ENCODE measurements at places on chromosomes 5 and 9.

DNA sequence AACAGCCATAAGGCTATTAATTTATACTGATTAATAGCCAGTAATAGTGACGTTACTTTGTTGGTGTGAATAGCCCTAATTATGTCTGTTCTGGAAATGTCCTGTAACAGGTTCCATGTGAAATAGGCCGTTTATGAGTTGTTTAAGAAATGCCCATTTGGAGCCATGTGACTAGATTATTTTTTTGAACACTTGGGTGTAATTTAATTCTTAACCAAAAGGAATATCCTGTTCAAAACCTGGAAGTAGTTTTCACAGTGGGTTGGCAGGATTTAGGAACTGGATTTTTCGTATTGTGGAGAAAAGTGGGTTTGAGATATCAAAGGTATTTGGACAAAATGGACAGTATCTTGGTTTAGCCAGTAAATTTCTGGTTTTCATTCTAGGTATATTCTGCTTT lies 1.3 kb downstream of the TENT2 start:
- DNase-seq: peak; percentile 32

DNA sequence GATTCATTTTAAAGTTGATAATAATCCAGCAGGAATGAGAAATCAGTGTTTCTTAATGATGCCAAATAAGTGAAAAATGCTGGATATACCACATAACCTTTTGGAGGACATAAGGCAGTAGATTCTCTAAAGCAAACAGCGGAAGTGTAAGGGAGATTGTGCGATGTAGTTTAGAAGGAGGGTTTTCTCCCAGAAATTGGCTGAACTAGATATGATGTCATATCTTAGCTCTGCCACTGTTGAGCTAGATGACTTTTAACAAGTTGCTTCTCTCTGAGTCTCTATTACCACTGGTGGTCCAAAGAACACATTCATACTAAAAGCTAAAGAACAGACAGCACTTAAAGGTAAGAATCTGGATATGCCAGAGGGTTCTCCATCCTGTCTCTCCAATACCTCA lies 107.0 kb downstream of the NR6A1 start:
- no peak for DNase-seq

GRCh38 chr5:90142541-90142940 lies 267.0 kb downstream of the CETN3 start:
- no peak for DNase-seq

DNA sequence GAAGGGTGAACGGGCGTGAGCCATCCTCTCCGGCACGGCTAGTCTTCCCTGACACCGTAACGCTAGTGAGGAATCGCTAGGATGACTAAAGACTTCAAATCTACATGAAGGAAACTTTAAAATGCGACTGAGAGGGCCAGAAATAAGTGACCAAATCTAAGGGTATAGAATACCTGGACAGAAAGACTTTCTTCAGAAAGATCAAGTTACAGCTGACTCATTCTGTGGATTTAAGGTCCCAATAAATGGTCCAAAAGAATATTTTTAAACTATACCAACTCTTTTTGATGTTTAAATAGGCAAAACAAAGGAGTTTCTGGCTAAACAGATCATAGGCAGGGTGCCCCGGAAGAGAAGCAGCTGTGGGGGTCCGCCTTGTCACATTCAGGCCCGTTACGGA lies 38.9 kb upstream of the CEP72 start:
- DNase-seq: no peak

GRCh38 chr9:76310577-76310976 lies 83.6 kb downstream of the RFK start:
- no peak for DNase-seq

GRCh38 chr5:31008231-31008630 lies 185.3 kb upstream of the CDH6 start:
- DNase-seq: no peak

- DNase-seq: no peak
Measured at GRCh38 chr5:144566747-144567420, 396.2 kb downstream of the KCTD16 start.

GRCh38 chr9:9846557-9846956 lies 766.2 kb downstream of the PTPRD start:
- DNase-seq: peak; percentile 22

GRCh38 chr9:96719921-96720320 lies 58.0 kb downstream of the ZNF510 start:
- no peak for DNase-seq

GRCh38 chr5:68225911-68226545 lies 10.5 kb downstream of the PIK3R1 start:
- peak; percentile 79 for DNase-seq

- DNase-seq: peak; percentile 34
Measured at GRCh38 chr9:83646500-83647239, 23.7 kb downstream of the IDNK start.

DNA sequence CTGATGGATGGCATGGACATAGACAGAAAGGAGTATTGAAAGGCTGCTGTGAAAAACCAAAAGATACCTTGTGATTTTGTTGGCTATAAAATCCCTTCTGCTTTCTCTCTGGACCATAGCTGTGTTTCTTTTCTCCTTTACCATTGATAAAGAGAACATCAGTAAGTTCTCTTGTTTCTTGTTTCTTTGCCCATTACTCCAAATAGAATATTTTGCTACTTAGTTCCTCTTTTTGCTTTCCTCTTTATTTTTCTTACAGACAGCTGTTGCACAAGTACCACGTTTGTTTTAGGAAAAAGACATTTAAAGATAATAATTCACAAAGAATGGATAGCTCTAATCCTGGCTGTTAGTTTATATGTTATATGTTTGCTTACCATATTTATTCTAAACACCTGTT lies 1129.2 kb downstream of the DTWD2 start:
- peak; percentile 13 for DNase-seq

- DNase-seq: no peak
Measured at GRCh38 chr5:76111477-76112174, 28.4 kb downstream of the SV2C start.

DNA sequence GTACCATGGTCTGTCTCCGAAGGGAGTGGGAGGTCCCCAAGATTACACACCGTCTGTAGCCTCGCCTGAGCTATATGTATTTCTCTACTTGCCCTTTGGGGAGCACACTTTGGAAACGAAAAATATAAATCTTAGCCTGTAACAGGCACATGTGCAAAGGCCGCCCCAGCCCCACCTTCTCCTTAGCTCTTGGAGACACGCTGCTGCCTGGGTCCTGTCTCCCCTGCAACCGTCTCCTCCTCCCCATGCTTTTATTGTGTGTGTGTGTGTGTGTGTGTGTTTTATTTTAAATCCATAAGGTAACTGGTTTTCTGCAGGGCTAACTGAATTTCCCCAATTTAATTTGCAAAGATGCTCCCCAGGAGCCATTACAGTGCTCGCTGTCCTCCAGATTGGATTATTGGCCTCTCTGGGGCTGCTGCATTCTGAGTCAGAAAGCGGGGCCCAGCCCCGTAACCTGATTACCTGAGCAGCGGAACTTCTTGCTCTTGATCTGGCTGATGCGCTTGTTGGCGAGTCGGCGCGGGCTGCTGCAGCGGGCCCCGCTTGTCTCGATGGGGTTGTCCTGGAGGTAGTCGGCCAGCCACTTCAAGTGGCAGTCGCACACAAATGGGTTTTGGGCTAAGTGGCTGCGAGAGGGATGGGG lies 193.3 kb upstream of the PANK3 start:
- no peak for DNase-seq

GRCh38 chr5:171600741-171601265 lies 181.4 kb downstream of the FGF18 start:
- DNase-seq: peak; percentile 72

DNA sequence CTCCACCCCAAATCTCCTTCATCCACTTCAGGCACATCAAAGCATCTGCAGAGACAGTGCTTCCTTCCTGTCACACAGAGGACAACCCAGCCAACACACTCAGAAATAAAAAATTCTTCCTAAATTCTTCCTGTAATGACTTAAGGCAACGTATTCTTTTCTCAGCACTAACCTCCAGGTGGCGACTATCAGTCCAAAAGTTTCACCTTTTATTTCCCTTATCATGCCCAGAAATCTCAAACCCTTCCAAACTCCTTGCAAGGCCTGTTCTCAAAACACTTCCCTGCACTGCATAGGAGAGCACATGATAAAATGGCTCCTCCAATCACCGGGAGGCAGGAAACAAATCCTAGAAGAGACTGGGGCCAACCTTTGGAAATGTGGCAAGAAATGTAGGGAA lies 35.1 kb downstream of the SLIT3 start:
- DNase-seq: peak; percentile 3

DNA sequence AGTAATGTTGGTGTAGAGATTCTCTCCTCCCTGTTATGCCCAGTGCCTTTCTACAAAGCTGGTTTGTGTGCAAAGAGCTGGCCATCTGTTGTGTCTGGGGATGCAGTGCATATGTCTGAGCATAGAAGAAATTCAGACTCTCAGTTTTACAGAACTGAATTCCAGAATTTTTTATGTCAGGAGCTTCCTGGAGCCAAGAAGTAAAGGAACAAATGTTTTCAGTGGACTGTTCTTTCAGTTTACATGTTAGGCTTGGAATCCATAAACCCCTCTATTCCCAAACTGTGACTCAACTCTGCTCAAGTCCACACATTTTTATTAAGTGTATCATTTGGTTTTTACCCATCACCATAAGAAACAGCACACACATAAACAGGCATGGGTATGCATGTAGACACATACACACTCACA lies 366.0 kb downstream of the BRINP1 start:
- no peak for DNase-seq

DNA sequence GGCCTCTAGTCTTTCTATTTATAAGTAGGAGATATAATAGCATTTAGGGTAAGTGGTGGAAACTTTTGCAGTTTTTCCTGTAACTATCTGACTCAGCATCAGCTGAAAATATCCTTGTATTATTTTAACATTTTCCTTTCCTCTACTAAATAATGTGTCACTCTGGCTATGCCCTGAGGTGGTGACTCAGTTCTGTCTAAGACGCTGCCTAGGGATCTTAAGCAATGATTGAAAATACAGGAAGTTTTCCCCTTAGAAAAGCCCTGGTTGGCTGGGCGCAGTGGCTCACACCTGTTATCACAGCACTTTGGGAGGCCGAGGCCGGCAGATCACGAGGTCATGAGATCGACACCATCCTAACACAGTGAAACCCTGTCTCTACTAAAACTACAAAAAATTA lies 9.3 kb upstream of the EDIL3 start:
- no peak for DNase-seq

GRCh38 chr5:34740389-34740806 lies 84.3 kb downstream of the RAI14 start:
- no peak for DNase-seq

DNA sequence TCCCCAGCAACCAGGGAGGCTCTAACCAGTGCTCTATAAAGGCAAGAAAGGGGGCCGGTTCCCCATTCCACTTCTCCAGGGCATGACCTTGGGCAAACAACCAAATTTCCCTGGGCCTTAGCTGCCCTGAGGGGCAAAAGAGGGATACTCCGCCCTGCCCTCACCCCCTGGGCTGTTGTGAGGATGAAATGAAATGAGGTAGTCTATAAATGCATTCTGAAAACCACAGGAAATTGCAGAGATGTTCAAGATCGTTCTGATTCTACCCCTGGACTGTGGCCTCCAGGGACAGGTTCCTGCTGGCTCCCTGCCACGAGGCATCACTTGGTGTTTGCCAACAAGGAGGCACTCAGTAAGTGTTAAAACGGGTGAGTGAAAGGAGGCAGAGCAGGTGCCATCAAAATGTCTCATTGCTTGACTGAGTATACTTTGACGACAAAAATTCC lies 5.7 kb downstream of the RAPGEF1 start:
- peak; percentile 80 for DNase-seq

- DNase-seq: no peak
Measured at GRCh38 chr5:179834120-179834519, 13.4 kb downstream of the SQSTM1 start.

DNA sequence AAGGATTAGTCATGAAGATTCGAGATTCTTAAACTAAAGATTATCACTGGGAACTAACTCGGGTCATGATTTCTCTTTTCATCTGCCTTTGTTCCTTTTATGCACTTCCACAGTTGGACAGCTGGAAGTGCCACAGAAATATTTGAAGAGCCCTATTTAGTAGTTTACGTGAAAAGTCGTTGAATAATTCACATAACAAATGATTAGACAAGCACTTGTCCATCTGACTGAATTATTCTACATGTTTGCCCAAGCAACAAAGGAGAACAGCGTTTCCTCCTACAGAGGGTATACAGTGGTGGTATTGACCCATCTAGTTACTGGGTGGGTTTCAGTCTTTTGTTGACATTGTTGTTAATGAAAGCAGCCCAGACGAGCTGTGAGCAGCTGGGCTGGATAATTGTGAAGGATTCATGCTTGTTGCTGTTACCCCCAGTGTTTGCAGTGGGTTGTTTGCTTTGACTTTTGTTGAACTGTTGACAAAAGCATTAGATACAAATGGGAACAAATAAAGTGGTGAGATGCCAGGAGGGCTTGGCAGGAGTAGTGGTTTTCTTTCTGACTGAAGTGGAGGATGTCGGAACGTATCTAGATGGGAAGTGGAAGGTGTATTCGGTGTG lies 96.2 kb downstream of the TLE4 start:
- no peak for DNase-seq

- DNase-seq: peak; percentile 59
Measured at GRCh38 chr9:97934321-97935115, 3.5 kb downstream of the HEMGN start.

DNA sequence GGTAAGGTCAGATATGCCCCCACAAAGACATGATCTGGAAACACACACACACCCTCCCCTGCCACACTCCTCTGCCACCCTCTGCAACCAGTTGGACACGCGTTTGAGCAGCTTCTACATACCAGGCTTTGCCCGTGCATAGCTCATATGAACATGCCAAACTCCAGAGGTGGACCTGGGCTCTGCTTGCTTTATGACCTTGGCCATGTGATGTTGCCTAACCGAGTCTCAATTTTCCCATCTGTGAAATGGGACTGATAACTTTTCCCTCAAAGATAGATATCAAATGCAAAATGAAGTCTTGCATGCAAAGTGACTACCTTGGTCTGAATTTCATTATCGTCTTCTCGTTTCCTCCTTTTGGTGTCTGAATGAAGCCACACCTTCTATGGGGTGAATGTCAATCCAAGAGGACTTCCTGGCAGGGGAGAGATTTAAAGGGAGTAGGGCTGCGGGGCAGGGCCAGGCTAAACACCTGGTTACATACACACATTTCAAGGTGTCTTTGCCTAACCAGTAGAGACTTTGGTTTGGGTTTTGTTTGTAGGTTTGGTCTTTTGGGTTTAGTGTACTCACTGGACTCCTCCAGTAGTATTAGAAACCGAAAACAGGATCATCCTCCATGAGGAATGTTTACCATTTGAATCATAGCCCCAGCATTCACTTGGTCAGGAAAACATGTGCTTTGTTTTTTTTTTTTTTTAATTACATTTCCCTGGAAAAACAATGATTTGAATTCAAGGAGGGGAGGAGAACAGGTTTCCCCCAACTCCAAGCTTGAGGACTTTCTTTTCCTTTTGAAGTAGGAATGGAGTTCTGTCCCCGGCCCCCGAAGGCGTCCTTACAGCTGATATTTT lies 63.2 kb downstream of the COL27A1 start:
- DNase-seq: no peak

- DNase-seq: no peak
Measured at GRCh38 chr5:38371596-38371995, 113.2 kb downstream of the EGFLAM start.

All from hematopoietic multipotent progenitor cell treated with erythropoietin and hydrocortisone succinate and interleukin-3 and kit ligand, for 6 days (in vitro differentiated cells).